ENCODE measurements at places on chromosomes 16 and 17.

GRCh38 chr16:81170824-81171223, 67.7 kb upstream of the BCO1 start:
- no peak for DNase-seq

DNA sequence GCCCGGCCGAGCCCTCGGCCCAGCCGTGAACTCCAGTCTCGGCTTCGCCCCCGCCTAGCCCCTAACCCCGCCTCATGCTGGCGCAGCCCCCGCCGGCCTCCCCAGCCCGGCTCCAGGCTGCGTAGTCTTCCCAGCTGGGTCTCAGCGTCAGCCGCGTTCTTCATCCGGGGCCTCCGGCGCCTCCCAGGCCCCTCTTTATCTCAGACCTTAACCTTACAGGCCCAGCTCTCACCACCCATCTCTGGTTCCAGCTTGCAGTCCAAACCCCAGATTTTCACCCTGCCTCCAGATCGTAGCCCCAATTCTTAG, at the start of gene PROCA1:
Gene PROCA1, minus strand, starts transcription at position 166 of the 309 bp plus-strand sequence. CDS start 228 bp downstream, outside the sequence.
- no peak for DNase-seq

DNA sequence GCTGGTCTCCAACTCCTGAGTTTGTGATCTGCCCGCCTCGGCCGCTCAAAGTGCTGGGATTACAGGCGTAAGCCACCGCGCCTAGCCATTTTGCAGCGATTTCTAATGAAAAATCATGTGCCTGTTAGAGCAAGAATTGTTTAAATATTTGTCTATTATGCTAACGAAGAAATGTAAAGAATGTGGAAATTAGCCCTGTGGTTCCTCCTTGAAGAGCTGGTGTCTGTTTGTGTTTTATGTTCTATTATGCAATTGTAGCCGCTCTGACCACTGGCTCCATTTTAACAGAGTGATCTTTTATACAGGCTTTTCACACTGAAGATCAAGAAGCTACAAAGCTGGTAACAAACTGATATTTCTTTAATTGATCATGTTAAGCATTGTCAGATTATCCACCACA, 217.3 kb downstream of the USP22 start:
- DNase-seq, result no peak

DNA sequence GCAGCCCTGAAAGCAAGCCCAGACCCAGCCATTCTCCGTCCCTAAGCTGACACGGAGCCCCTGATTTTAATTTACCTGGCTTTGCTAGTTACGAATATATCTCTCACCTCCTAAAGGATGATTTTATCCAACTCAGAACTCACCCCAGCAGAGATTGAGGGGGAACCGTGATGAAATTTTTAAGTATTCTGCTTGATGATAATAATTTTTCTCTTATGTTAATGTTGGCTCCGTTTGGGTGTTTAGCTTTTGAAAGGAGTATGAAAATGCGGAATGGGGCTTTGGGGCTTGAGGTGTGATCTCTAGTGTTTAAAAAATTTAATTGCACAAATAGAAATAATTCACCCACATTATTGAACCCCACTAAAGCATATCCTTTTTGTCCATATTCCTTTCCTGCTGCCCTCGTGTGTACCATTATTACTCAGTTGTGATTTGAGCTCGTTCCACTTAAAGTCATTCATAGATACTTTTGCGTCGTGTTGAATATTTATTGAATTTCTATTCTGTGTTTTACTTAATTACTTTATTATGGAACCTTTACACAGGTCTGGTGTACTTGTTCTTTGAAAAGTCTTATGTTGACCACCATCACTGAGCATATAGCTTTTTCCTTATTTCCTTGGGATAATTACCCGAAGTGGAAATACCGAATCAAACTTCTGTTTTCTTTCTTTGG, 775 bp downstream of the PRPSAP2 start:
- no peak for DNase-seq

- DNase-seq, result no peak
Observed at GRCh38 chr16:64269756-64270155, 852.1 kb downstream of the CDH11 start.

- DNase-seq, result no peak
Observed at GRCh38 chr17:65557349-65558310, 3.8 kb downstream of the AXIN2 start.

GRCh38 chr16:89422905-89423630, 67.3 kb downstream of the ANKRD11 start:
- DNase-seq, result no peak

GRCh38 chr17:8384801-8385378, 1.9 kb upstream of the RPL26 start:
- no peak for DNase-seq

GRCh38 chr17:73007407-73007806, 85.1 kb downstream of the SLC39A11 start:
- no peak for DNase-seq

GRCh38 chr16:84274515-84274914, 20.2 kb upstream of the WFDC1 start:
- DNase-seq, result no peak

GRCh38 chr17:43846221-43846712, 709 bp upstream of the CD300LG start:
- DNase-seq, result peak; percentile 3

DNA sequence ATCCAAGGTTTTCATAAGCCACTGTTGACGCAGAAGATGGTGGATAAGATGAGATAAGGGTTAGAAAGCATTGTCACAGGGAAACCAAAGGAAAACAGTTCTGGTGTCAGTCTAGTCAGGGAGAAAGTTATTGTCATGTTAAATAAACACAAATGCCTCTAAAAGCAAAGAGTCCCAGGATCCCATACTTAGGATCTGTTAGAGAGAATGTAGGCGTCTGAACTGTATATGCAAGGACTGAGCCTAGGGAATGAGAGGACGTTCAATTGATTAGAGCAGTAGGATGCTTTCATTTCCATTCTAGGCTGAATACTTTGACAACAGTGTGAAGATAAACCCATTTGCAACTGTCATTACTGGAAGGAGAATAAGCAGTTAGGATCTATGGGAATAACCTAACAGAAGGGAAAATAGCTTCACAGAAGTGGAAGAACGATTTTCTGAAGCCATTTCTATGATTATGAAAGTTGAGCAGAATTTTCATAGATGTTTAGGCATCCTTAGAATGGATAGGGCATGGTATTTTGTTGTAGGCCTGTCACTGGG, 1149.1 kb upstream of the CDH8 start:
- no peak for DNase-seq

GRCh38 chr17:56431736-56432135, 161.8 kb upstream of the NOG start:
- peak; percentile 14 for DNase-seq

- DNase-seq, result no peak
Observed at GRCh38 chr16:69440250-69440649, 15.8 kb downstream of the CYB5B start.

DNA sequence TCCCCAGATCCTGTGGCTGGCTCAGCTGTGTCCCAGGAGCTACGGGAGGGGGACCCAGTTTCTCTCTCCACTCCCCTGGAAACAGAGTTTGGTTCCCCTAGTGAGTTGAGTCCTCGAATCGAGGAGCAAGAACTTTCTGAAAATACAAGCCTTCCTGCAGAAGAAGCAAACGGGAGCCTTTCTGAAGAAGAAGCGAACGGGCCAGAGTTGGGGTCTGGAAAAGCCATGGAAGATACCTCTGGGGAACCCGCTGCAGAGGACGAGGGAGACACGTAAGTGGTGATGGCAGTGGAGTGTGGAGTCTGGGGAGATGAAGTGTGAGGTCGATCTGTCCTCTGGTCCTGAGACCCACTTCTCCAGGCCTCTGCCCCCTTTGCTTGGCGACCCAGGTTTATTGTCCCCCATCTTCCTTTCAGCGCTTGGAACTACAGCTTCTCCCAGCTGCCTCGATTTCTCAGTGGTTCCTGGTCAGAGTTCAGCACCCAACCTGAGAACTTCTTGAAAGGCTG, 585 bp downstream of the WRAP53 start:
- no peak for DNase-seq

GRCh38 chr16:86791287-86792035, 213.1 kb downstream of the FOXL1 start:
- DNase-seq, result no peak

DNA sequence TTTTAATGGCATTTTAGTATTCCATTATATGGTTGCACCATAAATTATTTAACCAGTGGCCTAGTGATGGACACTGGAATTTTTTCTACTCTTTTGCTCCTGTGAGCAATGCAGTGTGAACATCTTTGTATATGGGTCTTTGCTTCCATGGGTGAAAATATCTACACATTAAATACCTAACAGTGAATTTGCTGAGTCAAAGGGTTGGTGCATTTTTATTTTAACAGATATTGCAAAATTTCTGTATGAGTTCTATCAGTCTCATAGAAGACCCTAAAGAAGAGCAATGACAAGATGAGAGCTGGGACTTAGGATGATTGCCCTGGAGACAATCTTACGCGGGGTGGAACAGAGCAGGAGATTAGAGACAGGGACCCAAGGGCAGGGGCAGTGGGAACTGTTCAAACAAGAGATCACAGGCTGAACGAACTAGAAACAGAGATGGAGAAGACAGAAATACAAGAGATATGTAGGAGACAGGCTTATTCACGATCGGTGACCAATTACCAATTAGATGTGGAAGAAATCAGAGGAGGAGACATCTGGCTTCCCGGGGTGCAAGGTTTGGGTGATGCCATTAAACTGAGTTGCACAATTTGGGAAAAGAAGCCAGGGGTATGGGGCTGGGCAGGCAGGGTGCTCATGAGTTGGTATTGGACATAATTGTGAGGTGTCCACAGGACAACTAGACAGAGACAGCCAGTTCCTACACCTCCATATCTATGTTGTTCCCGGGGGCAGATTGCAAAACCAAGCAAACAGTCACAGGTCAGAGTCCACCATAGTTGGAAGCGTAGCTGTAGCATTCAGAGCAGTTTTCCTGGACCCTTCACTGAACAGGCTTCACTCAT, 39.9 kb upstream of the LONP2 start:
- DNase-seq, result no peak

GRCh38 chr17:28750178-28751047, 6.6 kb downstream of the TRAF4 start:
- no peak for DNase-seq

DNA sequence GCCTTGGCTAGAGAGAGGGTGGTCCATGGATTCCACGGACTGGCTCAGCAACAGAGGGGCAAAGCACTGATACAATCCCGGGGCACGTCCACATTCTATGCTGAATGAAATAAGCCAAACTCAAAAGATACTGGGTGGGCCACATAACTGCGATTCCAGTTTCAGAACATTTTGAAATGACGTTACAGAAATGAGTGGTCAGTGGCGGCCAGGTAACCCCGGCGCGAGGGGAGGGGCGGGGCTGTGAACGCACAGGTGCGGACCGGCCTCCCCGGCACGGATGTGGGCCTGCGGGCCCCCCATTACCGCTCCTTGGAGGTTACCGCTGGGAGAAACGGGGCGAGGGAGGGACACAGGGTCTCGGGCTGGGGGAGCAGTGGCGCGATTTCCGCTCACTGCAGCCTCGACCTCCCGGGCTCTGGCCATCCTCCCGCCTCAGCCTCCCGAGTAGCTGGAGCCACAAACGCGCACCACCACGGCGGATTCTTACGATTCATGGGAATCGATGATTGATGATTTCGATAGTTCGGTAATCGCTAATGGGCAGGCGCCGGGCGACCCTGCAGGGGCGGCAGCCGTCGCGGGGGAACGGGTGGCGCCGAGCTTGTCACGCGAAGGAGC, 559 bp downstream of the MVD start:
- no peak for DNase-seq

- DNase-seq, result no peak
Observed at GRCh38 chr17:56480501-56480900, 113.0 kb upstream of the NOG start.

DNA sequence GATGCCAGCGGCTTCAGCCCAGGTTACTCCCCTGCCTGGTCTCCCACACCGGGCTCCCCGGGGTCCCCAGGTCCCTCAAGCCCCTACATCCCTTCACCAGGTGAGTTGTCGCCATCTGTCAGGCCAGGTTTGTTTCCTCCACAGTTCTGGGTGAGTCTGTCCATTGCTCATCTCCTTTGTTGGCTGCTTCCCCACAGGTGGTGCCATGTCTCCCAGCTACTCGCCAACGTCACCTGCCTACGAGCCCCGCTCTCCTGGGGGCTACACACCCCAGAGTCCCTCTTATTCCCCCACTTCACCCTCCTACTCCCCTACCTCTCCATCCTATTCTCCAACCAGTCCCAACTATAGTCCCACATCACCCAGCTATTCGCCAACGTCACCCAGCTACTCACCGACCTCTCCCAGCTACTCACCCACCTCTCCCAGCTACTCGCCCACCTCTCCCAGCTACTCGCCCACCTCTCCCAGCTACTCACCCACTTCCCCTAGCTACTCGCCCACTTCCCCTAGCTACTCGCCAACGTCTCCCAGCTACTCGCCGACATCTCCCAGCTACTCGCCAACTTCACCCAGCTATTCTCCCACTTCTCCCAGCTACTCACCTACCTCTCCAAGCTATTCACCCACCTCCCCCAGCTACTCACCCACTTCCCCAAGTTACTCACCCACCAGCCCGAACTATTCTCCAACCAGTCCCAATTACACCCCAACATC, 28.8 kb downstream of the POLR2A start:
- no peak for DNase-seq

DNA sequence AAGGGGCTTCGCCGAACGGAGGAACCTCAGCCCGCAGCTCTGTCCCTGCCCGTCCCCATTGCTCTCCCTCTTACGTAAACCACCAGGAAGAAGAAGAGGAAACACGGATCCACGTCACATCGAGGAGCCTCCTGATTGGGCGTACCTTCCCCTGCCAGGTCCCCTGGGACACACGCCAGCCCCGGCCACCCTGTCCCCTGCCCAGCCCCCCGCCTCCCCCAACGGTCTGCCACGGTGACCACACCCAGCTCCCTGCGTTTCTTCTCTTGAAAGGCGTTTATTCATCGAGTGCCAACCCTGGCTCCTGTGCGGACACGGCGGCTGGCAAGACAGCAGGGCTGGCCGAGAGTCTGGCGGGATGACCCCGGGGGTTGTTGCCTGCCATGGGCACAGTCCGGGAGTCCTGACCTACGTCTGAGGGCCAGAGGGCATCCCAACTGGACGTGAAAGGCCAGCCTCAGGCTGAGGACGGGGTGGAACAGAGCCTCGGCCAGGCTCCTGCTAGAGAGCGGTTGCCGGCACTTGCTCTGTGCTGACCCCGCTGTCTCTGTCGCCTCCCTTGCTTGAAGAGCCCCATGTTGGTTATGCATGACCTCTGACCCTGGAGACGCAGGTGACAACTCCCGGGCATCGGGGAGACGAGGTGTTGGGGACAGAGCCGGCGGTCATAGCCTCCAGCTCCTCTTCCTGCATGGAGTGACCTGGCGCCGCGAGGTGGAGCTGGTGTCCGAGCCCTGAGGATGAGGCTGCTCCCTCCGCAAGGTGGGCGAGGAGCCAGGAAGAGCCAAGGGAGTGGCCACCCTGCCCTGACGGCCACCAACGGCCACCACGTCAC, 40.5 kb upstream of the ACSF3 start:
- no peak for DNase-seq

DNA sequence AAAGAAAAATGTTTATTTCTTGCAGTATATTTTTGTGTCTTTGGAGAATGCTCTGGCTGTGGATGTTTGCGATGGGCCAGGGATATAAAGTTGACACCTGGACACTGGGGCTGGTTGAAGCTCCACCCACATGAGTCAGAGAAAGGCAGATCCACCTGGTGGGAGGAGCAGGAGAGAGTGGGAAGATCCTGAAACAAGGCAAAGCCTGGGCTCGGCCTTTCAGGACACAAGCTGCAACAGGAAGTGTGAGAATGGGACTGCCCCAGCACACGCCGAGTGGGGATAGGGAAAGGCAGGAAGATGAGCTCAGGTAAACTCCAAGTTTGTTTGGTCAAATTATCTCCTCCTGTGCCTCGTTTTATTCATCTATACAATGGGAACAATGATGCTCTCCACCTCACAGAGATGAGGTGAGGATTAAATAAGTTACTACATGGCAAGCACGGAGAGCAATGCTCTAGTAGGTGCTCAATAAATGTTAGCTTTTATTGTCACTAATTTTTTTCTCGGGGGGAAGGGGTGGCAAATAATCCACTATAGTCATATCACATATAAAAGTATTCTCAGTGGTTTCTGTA, 21.4 kb upstream of the PITPNM3 start:
- no peak for DNase-seq

Measured in AG04449 (cell line).